ENCODE measurements at places on chromosomes 2 and 18. TPM values are rescaled to one million over a fixed set of nuclear protein-coding genes. Genes with fewer than 3 reads are reported as not detected.

Gene MBOAT2
- total RNA-seq = 14.8 TPM

Gene NR4A2
- total RNA-seq = 0.50 TPM

Gene ARL6IP6
- 24.3 TPM for total RNA-seq

Gene PTPRN
- total RNA-seq = not detected

Gene CYRIA
- 2.0 TPM for total RNA-seq

Gene COL4A4
- under 0.01 TPM for total RNA-seq

Gene CFAP65
- 0.50 TPM for total RNA-seq

Gene PDE1A
- total RNA-seq = not detected

Gene CIB4
- total RNA-seq = not detected

Gene MYCN
- not detected for total RNA-seq

Gene DPYSL5
- not detected for total RNA-seq

- no peak for DNase-seq
Measured at GRCh38 chr2:22487541-22487940, 897.4 kb upstream of the KLHL29 start.

DNA sequence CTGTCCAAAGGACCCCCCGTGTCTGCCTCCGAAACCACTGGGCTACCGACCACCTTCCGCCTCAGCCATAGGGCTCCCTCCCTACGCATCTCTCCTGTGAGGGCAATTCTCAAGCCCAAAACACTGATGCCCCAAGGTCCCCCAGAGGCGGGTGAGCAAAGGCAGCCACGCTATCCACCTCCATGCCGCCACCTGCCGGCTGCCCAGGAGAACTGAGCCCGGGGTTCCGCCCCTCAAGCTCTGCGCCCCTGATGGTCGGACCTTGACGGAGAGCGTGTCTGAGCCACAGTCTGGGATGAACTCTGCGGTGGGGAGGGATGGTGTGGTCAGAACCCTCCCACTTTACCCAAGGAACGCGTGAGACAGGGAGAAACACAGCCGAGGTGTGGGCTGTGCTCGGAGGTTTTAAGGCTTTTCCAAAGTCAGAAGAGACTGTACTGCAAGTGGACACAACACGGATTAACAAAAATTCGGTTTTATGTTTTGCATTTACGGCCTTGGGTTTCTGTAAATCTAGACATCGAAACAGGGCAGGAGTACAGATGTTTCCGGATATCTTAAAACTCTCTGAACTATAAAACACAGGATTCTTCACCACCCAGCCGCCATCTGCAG lies 114.1 kb downstream of the ZNF516 start:
- no peak for DNase-seq

DNA sequence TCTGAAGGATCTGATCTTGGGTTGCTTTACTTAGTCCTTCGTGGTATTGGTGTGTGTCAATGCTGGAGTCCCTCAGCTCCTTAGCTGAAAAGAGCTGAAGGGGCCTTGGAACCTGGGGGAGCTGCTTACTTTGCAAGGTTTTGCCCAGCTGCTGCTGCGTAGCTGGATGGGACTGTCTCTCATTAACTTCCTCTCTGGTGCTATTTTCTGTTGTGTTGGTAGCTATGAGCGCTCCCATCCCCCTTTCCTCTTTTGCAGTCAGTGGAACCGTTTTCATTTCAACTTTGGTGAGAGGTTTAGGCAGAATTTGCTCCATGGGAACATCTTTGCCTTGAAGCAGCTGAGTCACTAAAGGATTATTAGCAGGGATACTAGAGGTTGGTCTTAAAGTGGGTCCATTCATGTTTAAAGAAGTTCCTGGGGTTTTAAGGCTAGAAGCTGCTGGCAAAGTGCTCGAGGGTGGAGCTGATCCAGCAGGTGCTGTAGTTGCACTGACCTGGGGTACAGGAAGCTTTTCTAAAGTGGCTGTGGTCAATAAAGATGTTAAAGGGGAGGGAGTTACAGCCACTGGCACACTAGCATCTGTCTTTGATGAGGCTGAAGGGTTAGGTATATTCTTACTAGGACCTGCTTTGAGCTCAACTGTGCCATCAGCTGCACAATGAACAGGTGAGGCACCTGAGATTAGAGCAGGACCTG lies 69.9 kb upstream of the DTNB start:
- DNase-seq = no peak

DNA sequence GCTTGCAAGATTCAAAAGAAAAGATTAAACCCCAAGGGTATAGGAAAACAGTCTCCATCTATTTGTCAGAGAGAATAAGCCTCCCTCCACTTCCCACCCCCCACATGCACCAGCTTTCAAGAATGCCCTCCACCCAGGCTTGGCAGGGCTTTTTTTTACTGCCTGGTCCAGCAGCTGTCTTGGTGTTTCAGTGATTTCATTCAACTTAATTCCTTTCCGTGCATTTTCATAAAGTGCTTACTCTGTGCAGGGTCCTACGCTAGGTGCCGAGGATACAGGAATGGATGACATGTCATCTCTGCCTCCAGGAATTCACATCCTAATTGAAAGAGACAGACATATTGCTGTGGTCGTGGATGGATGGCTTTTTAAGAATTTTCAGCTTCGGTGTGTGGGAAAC lies 117.9 kb downstream of the LRATD1 start:
- no peak for DNase-seq

DNA sequence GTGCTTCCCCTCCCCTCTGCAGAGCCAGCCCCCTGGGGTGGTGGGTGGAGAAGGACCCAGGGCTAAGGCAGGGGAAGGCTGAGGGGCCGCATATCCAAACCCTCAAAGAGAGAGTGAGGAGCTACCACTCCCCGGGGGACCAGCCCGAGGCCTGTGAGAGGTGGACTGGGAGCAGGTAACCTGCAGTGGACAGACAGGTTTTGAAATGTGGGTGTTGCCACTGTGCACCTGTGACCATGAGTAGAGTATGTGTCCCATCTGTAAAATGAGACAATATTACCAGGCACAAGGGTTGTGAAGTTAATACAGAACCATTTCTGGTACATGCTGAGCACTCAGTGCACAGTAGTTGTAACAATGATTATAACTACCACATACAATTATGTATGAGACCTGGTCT lies 51.2 kb upstream of the POMC start:
- DNase-seq = no peak

- peak; percentile 60 for DNase-seq
Measured at GRCh38 chr2:177332026-177332991, 60.3 kb upstream of the AGPS start.

- DNase-seq = no peak
Measured at GRCh38 chr18:10455726-10456453, 1.5 kb downstream of the APCDD1 start.

DNA sequence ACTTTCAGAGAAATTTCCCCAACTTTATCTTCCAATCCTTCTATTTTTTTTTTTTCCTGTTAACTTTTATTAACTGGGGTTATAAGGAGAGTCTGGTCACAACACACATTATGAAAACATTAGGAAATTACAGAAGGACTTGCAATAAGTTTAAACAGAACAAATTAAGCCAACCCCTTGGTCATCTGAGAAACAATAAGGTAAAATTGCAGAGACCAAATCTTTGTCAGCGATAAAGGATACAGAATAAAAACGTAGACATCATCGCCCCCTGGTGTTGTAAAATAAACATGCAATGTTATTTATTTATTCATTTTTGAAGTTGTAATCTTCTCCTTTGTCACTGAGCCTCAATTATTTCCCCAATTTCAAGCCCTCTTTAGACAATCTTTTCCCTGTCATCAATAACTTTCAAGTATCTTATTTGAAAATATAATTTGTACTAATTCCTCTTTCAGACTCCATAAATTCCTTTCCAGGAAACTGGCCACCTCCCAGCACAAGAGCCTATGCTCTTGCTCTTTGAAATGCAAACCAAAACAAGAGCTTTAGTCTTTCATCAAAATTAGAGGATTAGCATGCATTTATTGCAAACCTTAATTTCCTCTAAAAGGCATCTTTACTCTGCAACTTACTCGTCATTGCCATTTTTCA lies 19.5 kb downstream of the G6PC2 start:
- no peak for DNase-seq

- DNase-seq = peak; percentile 37
Measured at GRCh38 chr2:148955798-148956197, 80.8 kb downstream of the KIF5C start.

- DNase-seq = no peak
Measured at GRCh38 chr18:58341916-58342315, 287.0 kb downstream of the ALPK2 start.

DNA sequence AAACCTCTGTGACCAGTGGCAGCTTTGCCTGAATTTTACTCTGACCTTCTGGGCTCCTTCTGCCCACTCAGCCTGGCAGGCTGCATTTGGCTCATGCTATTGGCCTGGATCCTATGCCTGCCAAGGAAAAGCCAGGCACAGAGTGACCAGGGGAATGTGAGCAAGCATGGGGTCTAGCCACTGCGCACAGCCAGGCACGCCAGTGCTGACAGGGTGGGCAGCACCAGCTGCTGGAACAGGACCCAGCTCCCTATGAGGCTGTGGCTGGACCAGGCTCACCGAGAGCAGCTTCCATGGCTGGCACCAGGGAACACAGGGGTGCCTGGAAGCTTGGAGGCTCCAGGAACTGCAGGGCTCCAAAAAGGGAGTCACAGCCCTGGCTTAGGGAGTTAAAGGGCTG lies 311.5 kb upstream of the SYT4 start:
- DNase-seq = no peak

DNA sequence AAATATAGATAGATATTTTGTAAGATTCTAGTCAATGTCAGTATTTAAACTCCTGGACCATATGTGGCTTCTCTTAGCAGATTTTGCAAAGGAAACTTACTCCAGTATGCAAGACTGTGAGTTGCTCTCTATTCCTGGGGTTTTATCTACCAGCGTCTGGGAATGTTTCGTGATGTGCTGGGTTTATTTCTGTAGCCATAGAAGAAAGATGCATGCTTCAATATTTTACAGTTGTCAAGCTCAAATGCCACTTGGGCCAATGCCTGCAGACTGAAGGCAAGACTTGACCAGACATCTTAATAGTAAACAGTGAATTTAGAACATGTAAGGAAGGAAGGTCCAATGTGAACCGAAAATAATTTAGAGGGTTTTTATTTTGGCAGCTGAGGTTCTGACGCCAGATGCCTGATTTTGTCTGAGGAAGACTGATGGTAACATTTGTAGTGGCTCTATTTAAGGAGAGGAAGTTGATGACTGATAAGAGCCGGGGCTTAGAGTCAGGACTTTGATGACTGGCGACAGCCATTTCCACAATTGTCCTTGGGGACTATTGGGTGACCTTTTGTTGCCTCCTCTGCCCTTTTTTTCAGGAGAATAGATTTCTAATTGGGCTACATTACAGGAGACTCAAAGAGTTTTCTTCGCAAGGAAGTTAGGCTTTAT lies 154.3 kb downstream of the RAPGEF4 start:
- no peak for DNase-seq

DNA sequence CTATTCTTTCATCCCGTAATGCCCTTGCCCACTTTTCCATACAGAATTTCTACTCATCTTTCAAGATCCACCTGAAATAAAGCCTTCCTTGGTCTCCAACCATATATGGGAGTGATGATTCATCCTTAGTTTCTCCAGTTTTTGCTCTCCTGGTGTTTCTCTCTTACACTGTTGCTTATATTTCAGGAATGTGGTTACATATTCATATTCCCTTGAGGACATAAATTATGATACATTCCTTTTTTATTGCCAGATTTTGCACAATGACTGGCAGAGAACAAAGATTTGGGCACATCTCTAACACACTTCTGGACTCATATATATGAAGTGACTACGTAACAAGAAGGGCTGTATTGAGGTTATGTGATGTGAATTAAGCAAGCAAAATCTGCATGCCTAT lies 1573.4 kb upstream of the NXPH2 start:
- peak; percentile 45 for DNase-seq

Measured in mammary epithelial cell (primary cell).